Activated CD8-positive, alpha-beta T cell treated with anti-CD3 and anti-CD28 coated beads for 36 hours (primary cell): ENCODE measurements at places on chromosomes 7 and 10. TPM values are rescaled to one million over a fixed set of nuclear protein-coding genes. Genes with fewer than 3 reads are reported as not detected.

GRCh38 chr7:105014693-105015389, 836 bp downstream of the KMT2E start:
- H3K4me3 ChIP-seq: peak overlapping the region; percentile 100
- H3K27ac ChIP-seq: peak overlapping the region; percentile 100
- H3K4me1 ChIP-seq: peaks cover 11% of the 10 kb centered on the region
- peak; percentile 69 for DNase-seq
- H3K36me3 ChIP-seq: peaks cover 72% of the 10 kb centered on the region

DNA sequence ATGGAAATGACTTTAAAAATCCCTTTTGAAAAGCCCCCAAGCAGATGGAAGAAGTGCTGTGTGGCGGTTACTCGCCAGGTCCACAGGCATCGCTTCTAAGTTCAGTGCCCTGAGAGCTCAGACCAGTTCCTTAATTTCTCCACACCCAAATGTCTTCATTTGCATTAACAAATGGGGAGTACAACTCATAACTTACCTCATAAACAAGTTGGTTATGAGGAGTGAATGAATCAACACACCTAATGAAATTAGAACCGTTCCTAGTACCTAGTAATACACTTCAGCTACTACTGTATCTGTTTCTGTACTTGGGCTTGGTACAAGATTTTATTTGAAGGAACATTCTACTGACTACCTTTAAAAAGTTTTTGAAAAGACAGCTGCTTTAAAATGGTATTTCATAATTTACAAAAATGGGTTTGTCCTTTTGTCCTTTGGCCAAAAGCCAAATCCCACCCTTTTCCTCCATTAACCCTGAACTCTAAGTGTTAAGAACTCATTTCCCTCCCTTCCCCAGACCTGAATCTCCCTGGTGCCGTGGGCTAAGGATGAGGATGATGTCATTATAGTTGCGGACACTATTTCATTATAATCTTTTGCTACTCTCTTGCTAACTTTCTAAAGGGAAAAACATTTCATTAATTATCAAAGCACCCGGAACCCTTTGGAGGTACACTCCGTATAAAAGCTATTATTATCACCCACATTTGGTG, 221.5 kb upstream of the CELF2 start:
- H3K4me3 ChIP-seq: no peak overlapping the region
- no peaks in the 10 kb centered on the region for H3K36me3 ChIP-seq
- no peaks in the 10 kb centered on the region for H3K4me1 ChIP-seq
- DNase-seq: no peak

Gene C10orf90
- total RNA-seq: not detected

GRCh38 chr7:97269741-97270140, 152.2 kb downstream of the SDHAF3 start:
- H3K27ac ChIP-seq: no peak overlapping the region
- H3K4me1 ChIP-seq: no peaks in the 10 kb centered on the region
- H3K27me3 ChIP-seq: peaks cover 3% of the 10 kb centered on the region
- no peak for DNase-seq
- H3K4me3 ChIP-seq: no peak overlapping the region
- no peaks in the 10 kb centered on the region for H3K36me3 ChIP-seq

- peaks cover 46% of the 10 kb centered on the region for H3K4me1 ChIP-seq
- DNase-seq: peak; percentile 66
- no peaks in the 10 kb centered on the region for H3K27me3 ChIP-seq
- H3K27ac ChIP-seq: peak within 1 kb of the TSS; percentile 97
- H3K4me3 ChIP-seq: peak within 1 kb of the TSS; percentile 86
These were observed at the start of gene ARID5B for GRCh38 chr10:61900829-61901792. ARID5B (plus strand) TSS chr10:61901699; CDS start chr10:61901710, 11 bp downstream.

Gene SLC26A3
- not detected for total RNA-seq
